Stimulated activated CD4-positive, alpha-beta T cell treated with anti-CD3 and anti-CD28 coated beads, Interleukin-1b, Interleukin-23, amount 100 ng/mL, for 24 hours (primary cell): ENCODE measurements at places on chromosomes 16 and 17.

DNA sequence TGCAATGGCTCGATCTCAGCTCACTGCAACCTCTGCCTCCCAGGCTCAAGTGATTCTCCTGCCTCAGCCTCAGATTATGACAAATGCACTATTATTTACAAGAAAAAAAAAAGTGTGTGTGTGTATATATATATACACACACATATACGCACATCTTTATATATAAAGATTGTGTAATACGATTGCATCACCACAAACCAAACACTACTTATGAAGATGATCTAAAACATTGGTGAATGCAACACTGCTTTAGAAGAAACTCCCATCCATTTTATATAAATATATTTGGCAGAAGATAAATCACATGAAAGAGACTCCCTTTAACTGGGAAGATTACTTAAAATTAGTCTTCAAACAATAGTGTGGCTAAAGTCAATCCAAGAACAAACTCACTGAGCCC lies 96.7 kb downstream of the SYCE1L start:
- DNase-seq, result no peak

DNA sequence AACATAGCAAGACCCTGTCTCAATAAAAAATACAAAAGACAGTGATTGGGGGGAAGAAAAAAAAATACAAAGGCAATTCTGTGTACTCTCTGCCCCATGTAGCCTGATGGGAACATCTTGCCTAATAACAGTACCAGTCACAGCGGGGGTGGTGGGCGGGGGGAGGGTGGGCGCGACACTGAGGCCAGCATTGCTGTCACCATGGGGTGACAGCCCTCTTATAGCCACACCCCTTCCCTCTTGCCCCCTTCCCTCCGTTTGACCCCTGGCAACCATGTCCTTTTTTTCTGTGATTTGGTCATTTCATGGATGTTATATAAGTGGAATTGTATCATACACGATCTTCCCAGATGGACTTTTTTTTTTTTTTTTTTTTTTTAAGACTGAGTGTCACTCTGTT lies 80.9 kb downstream of the DNAH17 start:
- DNase-seq, result no peak

DNA sequence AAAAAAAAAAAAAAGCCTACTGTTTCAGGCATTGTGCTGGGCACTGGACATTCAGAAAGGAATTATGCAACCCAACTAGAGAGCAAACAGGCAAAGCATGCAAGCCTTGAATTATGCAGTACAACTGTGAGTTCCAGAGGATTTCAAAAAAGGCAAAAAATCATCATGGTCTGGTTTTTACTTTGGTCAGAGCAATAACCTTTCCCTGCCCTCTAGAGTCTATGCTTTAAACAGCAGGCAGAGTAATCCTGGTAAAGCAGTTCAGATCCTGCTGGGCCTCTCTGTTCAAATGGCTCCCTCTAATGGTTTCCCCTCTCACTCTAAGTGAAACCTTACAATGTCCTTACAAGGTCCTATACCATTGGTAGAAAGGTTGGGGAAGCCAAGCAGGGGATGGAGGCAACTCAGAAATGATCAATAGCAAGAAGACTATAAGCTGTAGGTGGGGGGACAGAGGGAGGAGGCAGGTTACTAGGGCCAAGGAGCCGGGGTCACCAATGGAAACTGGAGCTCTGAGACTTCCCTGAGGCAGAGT lies 4.6 kb upstream of the TAF15 start:
- no peak for DNase-seq

GRCh38 chr17:32912218-32912897 lies 15.6 kb upstream of the TMEM98 start:
- DNase-seq, result no peak

GRCh38 chr17:39131616-39132015 lies 19.8 kb downstream of the PLXDC1 start:
- no peak for DNase-seq

- DNase-seq, result no peak
These were observed 11.5 kb downstream of the CDH16 start for GRCh38 chr16:66906916-66907836.

- DNase-seq, result no peak
These were observed 53.6 kb downstream of the WNT3 start for GRCh38 chr17:46764709-46765401.

GRCh38 chr17:80709090-80709695 lies 164.6 kb downstream of the RPTOR start:
- no peak for DNase-seq

DNA sequence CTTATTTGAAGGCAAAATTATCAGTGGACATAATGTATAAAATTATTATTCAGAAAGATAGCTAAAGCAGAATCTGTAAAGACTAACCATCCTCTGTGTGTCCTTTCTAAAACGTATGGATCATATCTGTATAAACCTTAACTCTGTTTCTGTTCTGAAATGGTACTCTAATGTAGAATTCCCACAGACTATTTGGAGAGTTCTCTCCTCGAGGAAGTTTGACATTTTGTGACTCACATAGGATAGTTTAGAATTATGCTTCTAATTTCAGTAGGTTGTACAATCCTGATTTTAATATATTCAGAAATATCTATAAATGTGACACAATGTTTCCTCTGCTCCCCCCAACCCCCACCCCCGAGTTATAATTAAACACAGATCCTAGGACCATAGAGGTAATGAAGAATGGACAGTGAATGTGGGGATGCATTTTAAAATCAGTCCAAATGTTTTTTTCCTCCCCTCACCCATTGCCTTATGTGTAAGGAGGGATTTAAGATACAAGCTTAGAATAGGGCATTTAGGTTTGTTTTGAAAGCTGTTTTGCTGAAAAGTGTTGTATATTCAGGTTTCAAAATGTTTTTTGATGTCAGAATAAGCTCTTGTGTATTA lies 66.8 kb downstream of the BCAS3 start:
- DNase-seq, result no peak

DNA sequence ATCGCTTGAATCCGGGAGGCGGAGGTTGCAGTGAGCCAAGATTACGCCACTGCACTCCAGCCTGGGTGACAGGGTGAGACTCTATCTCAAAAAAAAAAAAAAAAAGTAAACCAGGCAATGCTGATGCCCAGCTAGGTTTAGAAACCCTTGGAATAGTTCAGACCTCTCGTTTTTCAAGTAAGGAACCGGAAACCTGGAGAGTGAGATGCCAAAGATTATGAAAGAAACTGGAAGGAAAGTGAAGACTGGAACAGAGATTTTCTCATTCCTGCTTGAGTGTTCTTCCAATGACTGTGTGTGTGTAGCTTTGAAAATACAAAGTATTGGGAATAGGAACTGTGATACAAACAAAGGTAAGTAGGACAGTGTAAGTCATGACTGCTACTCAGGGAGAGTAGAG lies 35.7 kb downstream of the MYH3 start:
- DNase-seq, result no peak

- no peak for DNase-seq
These were observed 201.1 kb upstream of the ASIC2 start for GRCh38 chr17:33494151-33494550.

DNA sequence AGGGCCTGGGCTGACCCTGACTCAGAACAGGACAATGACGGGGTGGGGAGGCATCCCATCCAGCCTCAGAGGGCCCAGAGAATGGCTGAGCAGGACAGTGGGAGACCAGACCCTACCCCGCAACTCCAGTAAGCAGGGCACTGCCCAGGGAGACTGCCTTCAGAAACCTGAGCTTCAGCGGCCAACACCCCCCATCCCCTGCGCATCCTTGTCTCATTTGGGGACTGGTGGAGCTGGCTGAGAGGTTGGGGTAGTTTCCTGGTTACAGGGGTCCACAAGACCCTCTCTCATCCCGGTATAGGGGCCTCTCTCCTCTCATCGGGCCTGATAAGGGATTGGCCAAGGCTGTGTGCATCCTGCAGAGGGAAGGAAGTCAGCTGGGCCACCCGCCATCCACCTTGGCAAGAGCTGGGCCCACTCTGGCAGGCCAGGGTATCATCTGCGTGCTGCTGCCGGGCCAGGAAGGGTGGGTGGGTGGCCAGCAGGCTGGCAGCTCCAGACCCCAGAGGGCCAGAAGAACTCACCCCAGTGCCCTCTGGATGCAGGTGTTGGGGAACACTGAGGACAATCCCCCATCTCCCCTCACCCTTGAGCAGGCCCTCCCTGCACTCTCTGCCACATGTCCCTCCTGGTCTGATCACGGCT lies 229.1 kb downstream of the KATNIP start:
- no peak for DNase-seq

DNA sequence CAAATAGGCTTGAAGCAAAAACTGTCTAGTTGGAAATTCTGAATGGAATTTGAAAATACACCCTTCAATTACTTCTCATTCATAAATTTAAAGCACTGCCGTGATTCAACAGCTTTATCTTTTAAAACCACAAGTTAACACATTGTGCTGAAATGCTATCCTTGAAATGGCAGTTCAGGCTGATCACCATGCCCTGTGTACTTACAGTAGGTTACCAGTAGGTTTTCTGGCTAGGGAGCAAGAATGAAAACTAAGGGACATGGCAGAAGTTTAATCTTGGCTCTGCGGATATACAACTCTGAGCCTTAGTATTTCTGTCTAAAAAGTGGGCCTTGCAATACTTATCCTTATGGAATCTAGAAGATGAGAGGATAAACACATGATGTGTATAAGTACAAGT lies 28.0 kb downstream of the NXPH3 start:
- DNase-seq, result no peak

DNA sequence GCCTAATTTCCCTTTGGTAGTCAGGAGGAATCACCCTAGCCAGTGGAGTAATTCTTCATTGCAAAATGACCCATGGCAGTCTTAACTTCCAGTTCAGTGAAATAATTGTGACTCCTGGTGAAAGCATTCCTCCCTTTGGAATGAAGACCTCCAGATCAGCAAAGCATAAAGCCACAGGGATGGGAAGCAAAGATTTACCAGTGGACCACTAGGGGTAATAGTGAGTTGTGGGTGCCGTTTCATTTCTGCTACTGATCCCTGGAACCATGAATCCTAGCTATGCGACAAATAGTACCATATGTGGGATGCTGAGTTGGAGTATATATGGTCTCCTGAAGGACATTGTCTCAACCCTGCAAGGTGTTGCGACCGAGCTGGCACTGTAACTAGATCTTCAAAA lies 13.7 kb downstream of the DYNLL2 start:
- no peak for DNase-seq

DNA sequence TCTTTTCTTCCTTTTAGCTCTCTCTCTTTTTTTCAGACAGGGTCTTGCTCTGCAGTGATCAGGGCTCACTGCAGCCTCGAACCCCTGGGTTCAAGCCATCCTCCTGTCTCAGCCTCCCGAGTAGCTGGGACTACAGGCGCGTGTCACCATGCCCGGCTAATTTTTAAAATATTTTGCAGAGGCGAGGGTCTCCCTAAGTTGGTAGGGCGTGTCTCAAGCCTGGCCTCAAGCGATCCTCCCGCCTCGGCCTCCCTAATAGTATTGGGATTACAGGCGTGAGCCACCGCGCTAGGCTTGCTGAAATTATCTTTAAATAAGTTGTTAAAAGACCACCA lies 797 bp upstream of the SNX11 start:
- DNase-seq, result no peak

DNA sequence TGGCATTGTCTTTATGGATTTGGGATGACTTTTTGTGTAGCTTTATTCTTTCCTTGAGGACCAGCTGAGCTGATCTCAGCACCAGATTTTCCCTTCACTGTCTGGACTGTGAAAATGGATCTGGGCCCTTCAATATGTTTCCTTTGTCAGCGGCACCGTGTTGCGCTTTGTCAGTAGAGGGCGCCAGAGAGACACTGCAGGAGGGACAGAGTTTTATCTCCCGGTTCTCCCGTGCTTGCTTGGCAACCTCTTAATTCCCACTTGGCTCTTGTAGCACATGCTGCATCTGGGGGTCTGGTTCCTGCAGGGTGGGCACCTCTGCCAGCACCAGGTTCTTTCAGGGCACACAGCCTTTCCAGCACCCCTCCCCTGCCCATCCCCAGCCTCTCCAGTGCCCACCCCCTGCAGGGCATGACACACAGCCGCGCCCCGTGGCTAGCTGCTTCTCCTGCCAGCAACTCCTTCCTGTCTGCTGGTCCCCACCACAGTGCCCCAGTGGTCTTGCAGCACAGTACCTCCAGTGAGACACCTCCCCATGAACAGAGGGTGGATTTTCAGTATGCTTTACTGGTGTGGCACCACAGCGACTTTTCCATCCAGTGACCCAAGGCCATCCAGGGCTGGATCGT lies 19.6 kb downstream of the OR1D5 start:
- peak; percentile 15 for DNase-seq

- no peak for DNase-seq
These were observed 69.5 kb downstream of the SREBF1 start for GRCh38 chr17:17767154-17767869.

- no peak for DNase-seq
These were observed 4.2 kb downstream of the CCL3 start for GRCh38 chr17:36085765-36086164.

GRCh38 chr17:59696682-59697277 lies 10.4 kb downstream of the PTRH2 start:
- DNase-seq, result no peak

DNA sequence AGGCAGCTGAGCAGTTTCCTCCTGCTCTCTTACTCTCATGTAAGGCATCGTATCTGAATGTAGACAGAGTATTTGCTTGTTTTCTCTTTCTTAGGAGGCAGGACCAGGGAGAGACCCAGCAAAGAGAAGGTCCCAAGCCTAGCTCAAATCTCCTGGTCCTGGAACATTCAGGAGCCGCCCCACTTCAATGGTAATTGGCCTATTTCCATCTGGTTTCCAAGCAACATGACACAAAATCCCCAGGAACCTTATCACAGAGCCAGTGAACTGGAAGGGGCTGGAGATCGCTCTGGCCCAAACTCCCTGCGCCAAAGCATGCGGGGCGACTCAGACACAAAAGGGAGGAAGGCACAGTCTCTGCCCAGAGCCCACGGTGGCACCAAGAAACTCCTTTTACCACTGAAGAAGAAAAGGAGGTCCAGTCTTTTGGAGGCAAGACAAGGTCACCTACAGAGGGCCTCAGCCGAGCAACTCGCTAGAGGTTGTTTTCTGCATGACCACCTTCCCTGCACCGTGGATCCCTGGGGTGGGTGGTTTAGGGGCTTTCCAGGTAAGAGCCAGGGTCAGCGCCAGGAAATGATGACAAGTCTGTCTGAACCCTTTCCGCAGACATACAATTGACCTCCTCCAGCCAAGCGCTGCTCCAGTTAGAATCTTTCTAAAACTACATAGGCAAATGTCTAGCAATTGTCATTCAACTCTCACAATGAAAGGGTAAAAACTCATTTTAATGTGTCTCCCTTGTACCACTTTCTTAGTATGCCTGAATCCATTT lies 394.7 kb downstream of the SOX9 start:
- DNase-seq, result no peak

- no peak for DNase-seq
These were observed 8.1 kb downstream of the TMEM97 start for GRCh38 chr17:28327031-28327607.

GRCh38 chr17:67830440-67830839 lies 5.1 kb downstream of the BPTF start:
- DNase-seq, result no peak

- DNase-seq, result no peak
These were observed 82.1 kb downstream of the CFDP1 start for GRCh38 chr16:75351183-75351582.

- no peak for DNase-seq
These were observed 156.4 kb downstream of the C16orf95 start for GRCh38 chr16:87160701-87161337.

DNA sequence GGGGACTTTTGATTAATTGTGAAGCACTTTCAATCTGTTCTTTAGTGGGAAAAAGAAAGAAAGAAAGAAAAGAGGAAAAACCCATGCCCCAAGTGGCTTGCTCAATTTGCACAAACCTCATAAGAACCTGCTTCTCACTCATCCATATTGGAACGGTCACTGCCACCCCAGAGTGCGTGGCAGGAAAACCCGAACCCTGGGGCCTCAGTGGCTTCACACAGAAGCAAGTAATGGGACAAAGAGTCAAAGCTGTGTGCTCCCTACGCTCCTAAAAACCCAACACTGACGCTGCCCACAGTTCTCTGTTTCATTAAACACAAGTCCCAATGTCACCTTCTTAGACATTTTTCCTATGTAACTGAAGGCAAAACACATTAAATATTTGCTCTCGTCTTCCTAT lies 1.2 kb downstream of the SLC6A4 start:
- DNase-seq, result no peak
